Spinal cord (tissue), 10 donors: ENCODE measurements at places on chromosomes 7 and 10.

DNA sequence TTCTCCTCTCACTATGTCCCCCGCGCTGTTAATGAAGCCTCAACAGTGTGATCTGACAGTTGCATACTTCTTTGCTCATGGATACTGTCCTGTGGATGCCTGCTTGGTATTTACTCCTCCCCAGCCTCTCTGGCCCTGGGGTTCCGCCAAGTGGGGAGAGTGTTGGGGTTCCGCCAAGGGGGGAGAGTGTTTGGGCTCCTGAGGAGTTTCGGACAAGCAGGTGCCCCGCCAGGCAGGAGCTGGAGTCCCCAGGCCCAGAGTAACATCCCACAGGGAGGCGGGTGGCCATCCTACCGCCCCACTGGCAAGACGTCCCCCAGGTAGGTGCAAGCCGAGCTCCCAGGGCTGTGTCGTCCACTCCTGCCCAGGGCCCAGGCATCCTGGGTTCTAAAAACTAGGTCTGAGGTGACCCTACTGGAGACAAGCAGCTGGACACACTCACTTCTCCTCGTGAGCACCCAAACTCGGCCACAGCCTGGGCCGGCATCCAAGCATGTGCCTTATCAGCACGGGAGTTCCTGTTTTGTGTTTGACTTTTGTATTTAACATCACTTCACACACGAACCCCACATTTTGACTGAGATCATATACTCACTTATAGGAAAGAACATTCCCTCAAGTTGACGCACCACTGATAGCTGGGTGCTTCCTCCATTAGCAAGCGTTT, 34.2 kb downstream of the CAMK2B start:
- no peak for DNase-seq

- DNase-seq: no peak
These were observed 61.4 kb upstream of the ABCB5 start for GRCh38 chr7:20554072-20554471.

DNA sequence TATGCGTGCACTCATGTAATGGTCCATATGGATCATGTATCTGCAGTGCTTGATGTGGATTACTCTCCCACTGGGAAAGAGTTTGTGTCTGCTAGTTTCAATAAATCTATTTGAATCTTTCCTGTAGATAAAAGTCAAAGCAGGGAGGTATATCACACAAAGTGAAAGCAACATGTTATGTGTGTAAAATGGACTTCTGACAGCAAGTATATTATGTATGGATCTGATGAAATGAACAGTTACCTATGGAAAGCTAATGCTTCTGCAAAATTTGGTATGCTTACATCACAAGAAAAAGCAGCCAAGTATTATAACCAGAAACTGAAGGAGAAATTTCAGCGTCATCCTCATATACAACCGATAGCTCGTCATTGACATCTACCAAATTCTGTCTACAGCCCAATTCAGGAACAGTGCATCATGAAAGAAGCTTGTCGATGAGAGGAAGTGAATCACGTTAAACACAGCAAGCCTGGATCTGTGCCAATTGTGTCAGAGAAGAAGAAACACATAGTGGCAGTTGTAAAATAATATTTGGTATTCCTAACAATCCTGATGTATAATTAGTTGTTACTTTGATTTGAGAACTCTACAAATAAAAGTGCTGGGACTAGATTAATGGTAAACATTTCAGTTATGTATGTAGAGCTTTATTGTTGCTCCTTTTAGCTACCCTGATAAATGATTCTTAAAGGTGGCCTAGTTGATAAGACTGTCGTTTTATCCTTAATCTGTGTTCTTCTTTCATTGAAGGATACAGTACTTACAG, 14.2 kb upstream of the SYPL1 start:
- no peak for DNase-seq

DNA sequence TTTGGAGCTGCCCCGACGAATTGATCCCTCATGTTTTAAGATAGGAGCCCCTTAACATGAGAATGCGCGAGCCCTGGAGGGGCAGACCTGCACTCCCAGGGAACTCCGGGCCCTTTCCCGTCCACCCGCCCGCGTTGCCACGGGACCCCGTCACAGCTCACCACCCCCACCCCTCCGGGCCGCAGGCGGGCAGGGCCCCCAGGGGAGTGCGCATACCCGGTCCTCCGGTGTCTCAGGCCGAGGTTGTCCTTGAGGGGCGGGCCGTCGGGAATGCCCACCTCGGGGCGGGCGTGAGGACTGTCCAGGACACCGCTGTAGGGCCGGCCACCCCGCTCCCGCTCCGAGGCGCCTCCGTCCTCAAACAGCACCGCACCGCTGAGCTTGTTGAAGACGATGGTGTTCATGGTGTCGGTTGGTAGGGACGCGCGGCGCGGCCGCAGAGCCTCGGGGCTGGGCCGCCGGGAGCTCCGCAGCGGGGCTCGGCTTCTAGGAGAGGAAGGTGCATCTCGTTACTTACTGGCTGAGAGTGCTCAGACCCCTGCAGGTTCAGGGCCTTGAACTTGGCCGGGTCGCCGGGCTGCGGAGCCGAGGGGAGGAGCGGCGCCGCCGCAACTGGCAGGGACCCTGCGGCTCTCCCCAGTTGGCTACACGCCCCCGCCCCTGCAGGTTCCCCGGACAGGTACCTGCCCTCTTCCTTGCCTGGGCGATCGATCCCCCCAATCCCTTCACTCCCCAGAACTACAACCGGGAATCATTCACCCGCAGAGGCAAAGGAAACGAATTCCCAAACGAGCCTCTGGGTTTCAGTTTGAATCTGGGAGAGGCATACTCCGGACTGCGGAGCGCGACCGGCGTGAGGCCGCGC, 2.4 kb downstream of the MKX start:
- no peak for DNase-seq

DNA sequence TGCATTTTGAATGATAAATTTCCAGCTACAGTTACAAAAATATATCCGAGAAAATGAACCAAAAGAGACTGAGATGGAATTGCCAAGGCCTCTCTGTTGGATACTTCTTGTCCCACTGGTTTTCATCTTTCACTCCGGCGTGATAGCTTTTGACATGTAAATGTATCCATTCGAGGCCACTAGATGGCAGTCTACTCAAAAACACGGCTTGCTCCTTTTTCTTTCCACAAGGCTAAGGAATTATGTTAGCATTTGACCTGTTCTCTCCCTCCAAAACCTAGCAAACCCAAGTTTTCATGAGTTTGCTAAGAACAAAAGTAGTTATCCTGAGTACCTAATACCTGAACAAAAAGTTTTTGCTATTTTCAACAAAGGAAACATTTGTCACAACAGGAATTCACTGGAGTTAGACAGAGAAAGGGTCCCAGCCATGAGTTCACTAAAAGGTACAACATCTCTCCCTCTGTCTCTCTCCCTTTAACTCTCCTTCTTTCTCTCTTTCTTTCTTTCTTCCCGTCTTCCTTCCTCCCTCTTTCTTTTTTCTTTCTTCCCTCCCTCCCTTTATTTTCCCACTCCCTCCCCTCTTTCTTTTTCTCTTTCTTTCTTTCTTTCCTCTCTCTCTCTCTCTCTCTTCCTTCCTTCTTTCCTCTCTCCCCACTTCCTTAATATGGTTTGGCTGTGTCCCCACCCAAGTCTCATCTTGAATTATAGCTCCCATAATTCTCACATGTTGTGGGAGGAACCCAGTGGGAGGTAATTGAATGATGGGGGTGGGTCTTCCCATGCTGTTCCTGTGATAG, 207.9 kb upstream of the MYO3A start:
- DNase-seq: peak; percentile 94

DNA sequence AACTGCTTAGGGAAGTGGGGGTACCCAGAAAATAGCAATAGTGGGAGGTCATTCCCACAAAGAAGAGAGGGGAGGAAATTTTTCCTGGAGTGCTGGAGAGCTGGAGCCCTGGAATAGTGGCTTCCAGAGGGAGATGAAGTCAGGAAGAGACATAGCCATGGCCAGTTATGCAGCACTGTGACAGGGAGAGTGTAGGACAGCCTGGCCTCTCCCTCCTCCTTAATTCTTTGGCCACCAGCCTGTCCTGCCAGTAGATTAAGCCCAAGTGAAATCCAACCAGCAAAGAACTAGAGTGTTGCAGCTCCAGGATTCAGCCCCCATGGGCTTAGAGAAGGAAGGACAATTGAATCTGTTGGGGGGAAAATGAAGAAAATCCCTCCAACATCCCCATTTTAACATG, 130.5 kb downstream of the HDAC9 start:
- no peak for DNase-seq
